ENCODE measurements at places on chromosomes 6 and 20. TPM values are rescaled to one million over a fixed set of nuclear protein-coding genes. Genes with fewer than 3 reads are reported as not detected.

C6orf58 gene
- not detected for total RNA-seq

GRCh38 chr6:167137881-167138280 lies 15.0 kb downstream of the CCR6 start:
- DNase-seq = no peak

DNA sequence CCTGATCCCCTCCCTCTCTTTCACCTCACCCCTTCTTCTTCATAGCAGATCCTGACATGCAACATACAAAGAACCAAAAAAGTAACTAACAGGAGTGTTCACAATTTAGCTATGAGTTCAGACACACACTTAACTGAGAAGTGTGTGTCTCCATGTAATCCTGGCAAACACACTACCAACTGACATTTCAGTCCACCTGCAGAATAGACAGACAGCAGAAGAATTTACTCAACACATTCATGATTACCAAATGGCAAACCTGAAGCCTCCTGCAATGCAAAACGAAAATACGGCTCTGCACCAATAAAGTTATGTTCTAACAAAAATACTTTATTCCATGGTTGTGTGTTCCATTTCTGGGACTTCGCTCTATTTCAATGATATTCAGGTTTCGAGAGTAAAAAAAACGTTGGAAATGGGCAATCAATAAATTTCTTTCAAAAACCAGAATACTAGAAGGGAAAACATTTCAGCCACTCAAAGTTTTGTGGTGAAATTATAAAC lies 2.6 kb downstream of the BACH2 start:
- no peak for DNase-seq

- no peak for DNase-seq
Observed at GRCh38 chr20:48808382-48809034, 19.3 kb downstream of the PREX1 start.

- DNase-seq = no peak
Observed at GRCh38 chr20:43941476-43942200, 27.0 kb downstream of the TOX2 start.

GRCh38 chr6:45983062-45983461 lies 32.6 kb downstream of the CLIC5 start:
- no peak for DNase-seq

DNA sequence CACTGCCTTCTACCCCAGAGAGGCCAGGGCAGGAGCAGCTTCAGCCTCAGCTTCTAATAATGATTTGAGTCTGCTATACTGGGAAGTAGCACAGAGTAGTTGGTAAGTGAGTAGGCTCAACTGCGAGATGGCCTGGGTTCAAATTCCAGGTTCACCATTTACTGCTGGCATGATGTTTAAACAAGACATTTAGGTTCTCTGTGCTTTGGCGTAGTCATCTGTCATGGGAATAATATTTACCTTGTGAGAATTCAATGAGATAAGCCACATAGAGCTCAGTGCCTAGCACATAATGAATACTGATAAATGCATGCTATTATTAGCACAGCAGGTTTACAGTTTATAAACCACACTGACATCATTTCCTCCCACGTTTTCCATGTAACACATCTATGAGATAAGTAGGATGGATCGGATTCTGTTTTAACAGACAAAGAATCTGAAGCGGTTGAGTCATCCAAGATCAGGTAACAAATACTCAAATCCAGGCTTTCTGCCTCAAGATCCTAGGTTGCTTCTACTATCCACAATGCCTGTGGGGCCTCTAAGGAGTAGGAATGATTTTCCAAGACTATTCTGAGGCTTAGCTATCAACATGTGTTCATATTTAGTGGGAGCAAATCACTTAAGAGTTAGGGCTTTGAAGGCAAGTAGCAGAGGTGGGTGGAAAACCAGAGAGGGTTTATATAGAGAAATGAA lies 72.9 kb upstream of the DTNBP1 start:
- DNase-seq = no peak

- DNase-seq = no peak
Observed at GRCh38 chr6:73372516-73372915, 2.8 kb upstream of the OOEP start.

DNA sequence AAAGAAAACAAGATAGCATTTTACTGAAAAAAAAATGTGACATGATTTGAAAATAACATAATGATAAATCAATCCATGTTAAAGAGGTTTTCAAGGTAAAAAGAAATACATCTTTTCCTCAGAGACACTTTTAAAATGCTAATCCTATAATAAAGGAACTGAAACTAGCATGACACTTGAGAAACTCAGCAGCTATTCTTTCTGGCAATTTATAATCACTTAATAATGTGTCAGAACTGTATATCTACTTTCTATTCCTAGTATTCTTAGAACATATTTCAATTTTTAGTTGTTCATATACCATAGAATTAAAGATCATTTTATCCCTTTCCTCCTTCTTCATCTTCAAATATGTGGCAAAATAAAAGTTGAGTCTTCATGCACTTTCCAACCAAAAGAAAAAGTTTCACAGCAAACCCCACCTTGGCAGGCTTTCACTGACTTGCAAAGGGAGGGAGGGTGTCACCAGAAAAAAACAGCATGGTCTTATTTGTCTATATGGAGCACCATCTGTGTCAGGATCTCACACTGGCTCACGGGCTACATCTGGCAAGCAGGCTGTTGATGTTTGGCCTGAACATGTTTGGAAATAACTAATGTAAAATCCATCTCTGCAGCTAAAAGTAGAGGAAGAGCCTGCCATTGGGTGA lies 48.5 kb downstream of the FHL5 start:
- DNase-seq = no peak

DNA sequence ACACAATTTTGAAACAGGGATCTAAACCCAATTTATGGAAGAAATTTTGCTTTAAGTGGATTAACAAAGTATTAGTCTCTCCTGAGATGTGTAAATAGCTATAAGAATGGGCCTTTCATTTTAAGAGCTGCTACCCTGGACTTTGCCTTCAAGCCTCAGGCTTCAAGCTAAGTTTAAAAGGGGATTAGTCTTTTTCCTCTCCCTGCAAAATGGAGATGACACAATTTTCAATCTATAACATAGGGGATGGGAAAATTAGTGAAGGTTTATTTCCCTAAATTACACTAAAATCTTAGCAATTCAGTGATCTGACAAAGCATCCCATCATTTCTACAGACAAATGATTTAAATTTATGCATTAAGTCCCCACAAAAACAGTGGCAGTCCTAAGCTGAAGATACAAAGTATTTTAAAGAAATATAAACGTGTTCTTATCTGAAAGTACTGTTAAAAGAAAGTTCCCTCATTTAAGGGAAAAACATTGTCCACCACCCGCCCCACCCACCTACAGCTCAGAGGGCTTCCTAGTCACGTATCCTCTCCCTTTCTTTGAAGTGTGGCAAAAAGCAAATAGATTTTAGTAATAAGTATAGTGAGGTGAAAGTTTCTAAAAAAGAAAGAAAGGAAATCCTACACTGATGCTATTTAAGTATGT lies 14.5 kb downstream of the ARHGAP18 start:
- DNase-seq = no peak

GRCh38 chr6:10962673-10963072 lies 75.8 kb downstream of the SYCP2L start:
- no peak for DNase-seq

DUSP15 gene
- 11.5 TPM for total RNA-seq

DNA sequence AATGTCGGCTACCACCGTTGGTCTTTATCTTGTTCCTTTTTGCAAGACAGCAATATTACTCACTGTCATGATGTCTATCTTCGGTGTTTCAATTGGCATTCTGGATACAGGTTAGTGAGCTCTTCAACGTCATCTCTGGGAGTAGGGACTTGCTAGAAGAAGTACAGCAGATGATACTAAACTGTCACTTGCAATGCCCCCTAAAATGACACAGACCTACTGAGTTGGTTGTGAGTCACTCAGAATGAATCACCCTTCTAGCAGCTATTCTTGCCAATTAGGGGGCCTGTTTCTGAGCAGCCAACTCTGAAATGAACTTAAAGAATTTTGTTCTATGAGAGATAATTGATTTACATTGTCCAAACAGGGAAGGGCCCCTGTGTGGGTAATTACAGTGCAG lies 176.5 kb downstream of the SLC16A10 start:
- DNase-seq = no peak

DNA sequence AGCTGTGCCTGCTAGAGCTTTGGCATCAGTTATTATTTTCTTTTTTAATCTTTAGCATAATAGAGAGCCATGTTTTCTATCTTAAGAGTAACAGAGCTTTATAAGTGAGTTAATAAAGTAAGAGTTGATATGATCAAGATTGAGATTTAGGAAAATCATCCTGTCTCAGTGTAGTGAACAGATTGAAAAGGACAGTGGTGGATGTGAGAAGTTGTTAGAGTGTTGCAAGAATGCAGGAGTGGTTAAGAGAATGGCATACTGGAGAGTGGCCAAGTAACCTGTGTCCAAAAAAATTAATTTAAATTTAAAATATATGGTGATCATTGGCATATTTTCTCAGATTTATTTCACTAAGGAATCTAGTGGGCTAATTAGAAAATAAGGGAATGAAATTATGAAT lies 629.3 kb downstream of the GRIK2 start:
- DNase-seq = no peak

- no peak for DNase-seq
Observed at GRCh38 chr6:128167552-128167951, 266.7 kb upstream of the THEMIS start.

- no peak for DNase-seq
Observed at GRCh38 chr6:3990692-3991491, 88.0 kb downstream of the FAM217A start.

- no peak for DNase-seq
Observed at GRCh38 chr20:32537657-32538525, 47.2 kb downstream of the NOL4L start.

- DNase-seq = no peak
Observed at GRCh38 chr6:92469186-92469828, 950.1 kb downstream of the EPHA7 start.

GRCh38 chr6:117448732-117449485 lies 23.2 kb upstream of the ROS1 start:
- no peak for DNase-seq

DNA sequence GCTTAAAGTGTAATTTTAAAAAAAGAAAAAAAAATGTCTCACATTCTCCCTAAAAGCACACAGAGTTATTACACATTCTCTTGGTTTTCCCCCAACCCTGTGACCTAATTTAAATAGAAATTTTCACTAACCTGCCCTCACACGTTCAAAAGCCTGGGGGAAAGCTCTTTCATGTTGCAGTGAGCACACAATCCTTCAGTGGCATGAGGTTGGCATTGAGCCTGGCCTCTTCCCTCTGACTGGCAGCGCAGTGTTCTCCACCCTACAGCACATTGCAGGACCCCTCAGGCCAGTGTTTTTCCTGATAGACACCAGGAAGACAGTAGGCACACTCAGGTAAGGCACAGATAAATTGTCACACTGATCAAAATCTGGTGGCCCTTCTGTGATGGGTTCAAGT lies 34.1 kb downstream of the TNFRSF21 start:
- DNase-seq = no peak

GRCh38 chr6:163432300-163432699 lies 17.8 kb downstream of the QKI start:
- DNase-seq = no peak

FOXA2 gene
- not detected for total RNA-seq

RPP40 gene
- 6.0 TPM for total RNA-seq

DNA sequence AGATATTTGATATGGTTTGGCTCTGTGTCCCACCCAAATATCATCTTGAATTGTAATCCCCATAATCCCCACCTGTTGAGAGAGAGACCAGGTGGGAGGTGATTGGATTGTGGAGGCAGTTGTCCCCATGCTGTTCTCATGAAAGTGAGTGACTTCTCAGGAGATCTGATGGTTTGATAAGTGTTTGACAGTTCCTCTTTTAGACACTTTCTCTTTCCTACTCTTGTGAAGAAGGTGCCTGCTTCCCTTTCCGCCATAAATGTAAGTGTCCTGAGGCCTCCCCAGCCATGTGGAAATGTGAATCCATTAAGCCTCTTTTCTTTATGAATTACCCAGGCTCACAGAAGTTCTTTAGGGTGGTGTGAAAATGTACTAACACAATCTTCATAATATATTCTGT lies 1404.0 kb upstream of the ADGRB3 start:
- no peak for DNase-seq

SNAP91 gene
- total RNA-seq = 0.23 TPM

EYA4 gene
- 1.7 TPM for total RNA-seq

DNA sequence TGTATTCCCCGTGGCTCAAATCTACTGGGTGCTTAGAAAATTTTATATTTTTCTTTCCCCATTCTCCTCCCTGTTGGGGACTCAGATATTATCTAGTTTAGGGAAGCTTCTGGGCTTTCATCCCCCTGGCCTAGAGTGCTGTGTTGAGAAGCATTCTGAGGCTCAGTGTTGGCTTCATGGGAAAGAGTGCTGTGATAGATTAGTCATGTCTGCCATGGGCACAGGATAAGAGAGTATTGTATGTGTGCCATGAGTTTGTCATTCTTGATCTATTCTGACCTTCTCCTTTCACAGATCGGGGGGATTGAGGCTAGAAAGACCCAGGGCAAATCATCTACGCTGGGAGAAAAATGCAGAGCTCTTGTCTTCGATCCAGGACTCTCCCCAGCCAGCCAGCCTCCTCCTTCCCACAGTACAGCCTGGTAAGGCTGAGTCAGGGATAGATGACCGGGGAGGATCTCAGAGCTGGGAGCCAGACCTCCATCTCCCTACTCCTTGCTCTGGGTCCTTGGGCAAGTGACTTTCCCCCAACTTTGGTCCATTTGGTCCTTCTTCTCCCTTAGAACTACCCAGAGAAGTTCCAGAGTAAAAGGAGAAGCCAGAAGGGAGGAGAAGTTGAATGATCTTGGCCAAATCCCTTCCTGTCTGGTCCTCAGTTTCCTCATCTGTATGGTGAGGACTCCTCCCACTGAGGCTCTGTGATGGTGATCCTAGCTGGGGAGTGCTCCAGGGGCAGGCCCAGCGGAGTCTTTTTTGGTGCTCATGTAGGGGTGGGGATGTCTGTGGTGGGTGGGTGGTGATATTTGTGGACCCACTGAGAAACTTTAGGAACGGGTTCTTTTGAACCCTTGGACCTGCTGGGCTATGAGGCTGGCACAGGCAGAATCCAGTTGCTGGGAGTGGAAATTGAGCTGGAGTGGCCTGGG lies 5.0 kb downstream of the SRC start:
- DNase-seq = peak; percentile 26

TULP1 gene
- total RNA-seq = not detected

- DNase-seq = no peak
Observed at GRCh38 chr20:57498425-57499400, 26.2 kb downstream of the CTCFL start.

DSP gene
- 471 TPM for total RNA-seq

CLVS2 gene
- not detected for total RNA-seq

DNA sequence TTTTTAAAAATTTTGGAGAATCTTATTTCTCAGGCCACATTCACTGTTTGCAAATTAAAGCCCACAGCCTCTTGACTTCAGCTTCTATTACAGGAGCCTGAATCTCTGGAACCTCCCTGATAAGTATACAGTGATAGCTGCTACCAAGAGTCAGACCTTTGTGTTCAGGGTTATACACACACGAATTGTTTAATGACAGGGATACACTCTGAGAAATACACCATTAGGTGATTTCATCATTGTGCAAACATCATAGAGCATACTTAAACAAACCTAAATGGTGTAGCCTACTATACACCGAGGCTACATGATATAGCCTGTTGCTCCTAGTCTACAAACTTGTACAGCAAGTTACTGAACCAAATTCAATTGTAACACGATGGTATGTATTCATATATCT lies 473.9 kb downstream of the PKHD1 start:
- no peak for DNase-seq

GRCh38 chr20:59633656-59634251 lies 29.4 kb downstream of the PHACTR3 start:
- DNase-seq = no peak

Data from chondrocyte (in vitro differentiated cells).